Activated CD8-positive, alpha-beta memory T cell treated with anti-CD3 and anti-CD28 coated beads for 48 hours (primary cell): ENCODE measurements at places on chromosomes 1 and 21.

DNA sequence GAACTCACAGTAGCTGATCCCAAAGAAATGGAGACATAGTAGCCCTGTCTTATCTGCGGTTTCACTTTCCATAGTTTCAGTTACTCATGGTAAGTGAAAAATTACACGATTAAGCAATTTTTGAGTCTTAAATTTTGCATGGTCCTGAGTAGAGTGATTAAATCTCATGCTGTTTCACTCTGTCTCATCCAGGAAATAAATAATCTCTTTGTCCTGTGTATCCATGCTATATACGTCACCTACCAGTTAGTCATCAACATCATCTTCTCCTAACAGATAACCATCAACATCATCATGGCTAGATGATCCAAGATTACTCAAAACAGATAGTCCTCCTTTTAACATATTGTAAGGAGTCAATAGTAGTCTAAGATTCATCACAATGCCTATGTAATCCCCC, 1589.3 kb downstream of the BRINP3 start:
- no peak for DNase-seq

DNA sequence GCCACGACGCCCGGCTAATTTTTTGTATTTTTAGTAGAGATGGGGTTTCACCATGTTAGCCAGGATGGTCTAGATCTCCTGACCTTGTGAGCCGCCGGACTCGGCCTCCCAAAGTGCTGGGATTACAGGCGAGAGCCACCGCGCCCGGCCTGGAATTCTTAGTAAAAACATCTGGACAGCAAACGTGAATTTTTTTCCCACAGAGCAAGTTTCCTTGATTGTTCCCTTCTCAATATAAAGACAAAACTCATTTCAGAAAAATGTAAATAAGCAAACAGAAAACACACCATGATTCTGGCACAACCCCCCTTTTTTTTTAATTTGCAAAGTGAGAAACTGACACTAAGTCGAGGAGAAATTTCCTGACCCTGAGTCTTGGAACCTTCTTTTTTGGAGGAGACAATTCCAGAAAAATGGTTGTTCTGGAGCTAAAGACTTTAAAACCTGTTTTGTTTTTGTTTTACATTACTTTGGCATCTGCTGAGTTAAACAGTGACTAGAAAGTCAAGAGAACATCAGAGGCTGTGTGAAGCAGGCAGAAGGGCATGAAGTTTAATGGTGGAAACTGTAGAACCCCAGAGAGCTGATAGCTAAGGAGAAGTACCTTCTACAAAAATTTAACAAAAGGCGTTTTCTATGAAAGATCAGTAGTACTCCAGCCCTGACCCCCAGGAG, 10.3 kb upstream of the HMGCS2 start:
- no peak for DNase-seq

- no peak for DNase-seq
Observed at GRCh38 chr1:24096009-24096738, 15.8 kb downstream of the MYOM3 start.

GRCh38 chr1:210099921-210100320, 132.7 kb upstream of the SERTAD4 start:
- DNase-seq: no peak

DNA sequence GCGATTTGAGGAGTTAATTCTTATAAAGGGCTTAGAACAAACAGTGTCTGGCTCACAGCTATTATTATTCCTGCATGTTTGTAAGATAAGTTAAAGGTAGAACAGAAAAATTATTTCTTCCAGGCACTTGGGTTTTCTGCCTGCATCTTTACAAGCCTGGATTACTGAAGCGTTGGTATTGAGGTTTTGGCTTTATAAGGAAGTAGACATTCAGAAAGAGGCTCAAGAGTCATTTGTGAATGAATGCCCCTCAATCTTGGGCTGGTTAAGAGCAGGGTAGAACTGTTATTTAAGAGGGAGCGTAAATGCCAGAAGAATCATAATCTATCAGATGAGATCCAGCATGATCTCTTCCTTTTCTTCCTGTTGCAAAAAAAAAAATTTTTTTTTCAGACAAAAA, 77.3 kb upstream of the ARID1A start:
- DNase-seq: no peak

DNA sequence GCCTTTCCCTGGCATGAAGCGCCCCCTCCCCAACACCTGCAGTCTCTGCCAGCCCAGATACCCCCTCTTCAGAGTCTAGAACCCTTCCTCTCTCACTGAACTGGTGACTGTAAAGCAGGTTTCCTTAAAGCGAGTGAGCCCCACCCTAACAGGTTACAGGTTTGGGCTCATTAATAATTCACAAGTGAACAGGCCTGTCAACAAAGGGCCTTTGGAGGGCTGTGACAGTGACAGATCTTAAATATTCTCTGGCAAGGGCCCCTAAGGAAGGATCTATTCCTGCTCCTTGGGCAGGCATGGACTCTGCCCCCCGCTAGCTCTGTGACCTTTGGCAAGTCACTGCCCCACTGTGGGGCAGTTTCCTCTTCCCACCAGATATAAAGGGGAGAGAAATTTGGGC, 5.6 kb upstream of the TTC39A start:
- no peak for DNase-seq

DNA sequence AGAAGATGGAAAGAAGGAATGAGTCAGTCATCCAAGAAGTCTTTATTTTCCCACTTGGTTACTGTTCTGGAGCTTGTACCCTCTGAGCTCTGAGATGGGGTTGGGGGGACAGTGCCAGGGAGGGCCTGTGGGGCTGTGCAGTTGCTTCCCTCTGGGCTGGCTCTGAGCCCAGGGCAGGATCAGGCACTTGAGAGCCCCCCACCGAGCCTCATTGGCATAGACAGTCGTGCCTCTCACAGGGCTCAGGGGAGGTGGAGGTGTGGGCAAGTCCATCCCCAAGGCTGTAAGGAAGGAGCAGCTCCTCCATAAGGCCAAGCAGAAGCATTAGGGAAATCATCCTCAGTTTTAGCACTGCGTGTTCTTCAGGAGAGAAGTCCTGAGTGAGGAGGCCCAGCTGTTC, 2.5 kb upstream of the ARL8A start:
- no peak for DNase-seq

- no peak for DNase-seq
Observed at GRCh38 chr1:178145605-178146004, 51.7 kb downstream of the RASAL2 start.

- no peak for DNase-seq
Observed at GRCh38 chr1:100775483-100775882, 55.9 kb downstream of the VCAM1 start.

DNA sequence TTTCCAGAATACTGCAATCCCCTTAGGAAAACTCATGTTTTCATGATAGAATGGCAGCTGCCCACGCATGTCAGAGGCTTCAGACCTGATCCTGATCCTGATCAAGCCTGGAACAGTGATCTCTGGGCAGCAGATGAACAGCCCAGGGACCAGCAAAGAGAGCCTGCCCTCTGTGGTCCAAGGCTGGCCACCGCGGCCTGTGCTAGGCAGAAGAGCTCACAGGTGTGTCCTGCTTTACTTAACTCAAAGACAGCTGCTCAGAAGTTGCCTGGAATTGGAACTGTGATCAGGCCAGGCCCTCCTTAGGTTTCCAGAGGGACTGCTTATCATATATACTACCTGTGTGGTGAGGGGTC, 21.2 kb upstream of the BCAR3 start:
- no peak for DNase-seq
